Stimulated activated CD4-positive, alpha-beta T cell treated with anti-CD3 and anti-CD28 coated beads, TNF-alpha, amount 100 ng/mL, for 1 hour (primary cell): ENCODE measurements at places on chromosomes 6 and 20.
A peak's percentile ranks its signal among the peaks of the same experiment; 100 is the strongest.

- DNase-seq, result no peak
Measured at GRCh38 chr6:37648465-37649330, 49.0 kb downstream of the MDGA1 start.

- DNase-seq, result no peak
Measured at GRCh38 chr20:49582413-49583334, 14.7 kb upstream of the PTGIS start.

- DNase-seq, result peak; percentile 15
Measured at GRCh38 chr20:44747166-44748004, 1.7 kb downstream of the KCNK15 start.

DNA sequence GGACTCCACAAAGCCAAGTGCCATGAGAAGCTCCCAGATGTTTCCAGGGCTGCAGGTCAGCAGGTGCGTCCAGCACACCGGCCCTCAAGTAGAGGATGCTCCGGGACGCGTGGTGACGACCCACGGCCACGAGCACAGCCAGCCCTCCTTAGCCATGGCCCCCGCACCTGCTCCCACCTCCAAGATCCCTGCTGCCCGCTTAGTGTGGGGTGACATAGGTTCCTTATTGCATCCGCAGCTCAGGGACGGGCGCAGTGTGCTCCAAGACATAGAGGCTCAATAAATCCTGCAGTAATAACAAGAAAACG is 138.1 kb upstream of the RPS6KA2 start:
- DNase-seq, result no peak
